ENCODE measurements at places on chromosomes 7 and 10.
A peak's percentile ranks its signal among the peaks of the same experiment; 100 is the strongest.

- no peak for DNase-seq
These were observed 14.7 kb upstream of the ADAM12 start for GRCh38 chr10:126402721-126403695.

- DNase-seq, result peak; percentile 53
These were observed 150.9 kb downstream of the RGS10 start for GRCh38 chr10:119391440-119392251.

DNA sequence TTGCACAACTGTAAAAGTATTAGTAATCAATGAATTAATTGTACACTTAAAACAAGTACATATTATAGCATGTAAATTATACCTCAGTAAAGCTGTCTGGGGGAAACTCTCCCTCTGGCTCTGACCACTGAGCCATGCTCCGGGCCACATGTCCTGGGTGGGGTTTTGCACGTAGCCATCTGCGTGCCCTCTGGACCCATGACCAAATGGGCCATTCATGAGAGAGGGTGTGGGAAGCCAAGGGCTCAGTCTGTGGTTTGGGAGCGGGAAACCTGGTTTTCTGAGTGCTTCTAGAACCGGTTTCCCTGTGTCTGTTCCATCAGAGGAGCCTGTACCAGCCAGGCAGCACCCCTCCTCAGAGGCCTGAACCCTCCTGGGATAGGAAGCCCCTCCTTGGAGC, 143.2 kb downstream of the SH3PXD2A start:
- no peak for DNase-seq

DNA sequence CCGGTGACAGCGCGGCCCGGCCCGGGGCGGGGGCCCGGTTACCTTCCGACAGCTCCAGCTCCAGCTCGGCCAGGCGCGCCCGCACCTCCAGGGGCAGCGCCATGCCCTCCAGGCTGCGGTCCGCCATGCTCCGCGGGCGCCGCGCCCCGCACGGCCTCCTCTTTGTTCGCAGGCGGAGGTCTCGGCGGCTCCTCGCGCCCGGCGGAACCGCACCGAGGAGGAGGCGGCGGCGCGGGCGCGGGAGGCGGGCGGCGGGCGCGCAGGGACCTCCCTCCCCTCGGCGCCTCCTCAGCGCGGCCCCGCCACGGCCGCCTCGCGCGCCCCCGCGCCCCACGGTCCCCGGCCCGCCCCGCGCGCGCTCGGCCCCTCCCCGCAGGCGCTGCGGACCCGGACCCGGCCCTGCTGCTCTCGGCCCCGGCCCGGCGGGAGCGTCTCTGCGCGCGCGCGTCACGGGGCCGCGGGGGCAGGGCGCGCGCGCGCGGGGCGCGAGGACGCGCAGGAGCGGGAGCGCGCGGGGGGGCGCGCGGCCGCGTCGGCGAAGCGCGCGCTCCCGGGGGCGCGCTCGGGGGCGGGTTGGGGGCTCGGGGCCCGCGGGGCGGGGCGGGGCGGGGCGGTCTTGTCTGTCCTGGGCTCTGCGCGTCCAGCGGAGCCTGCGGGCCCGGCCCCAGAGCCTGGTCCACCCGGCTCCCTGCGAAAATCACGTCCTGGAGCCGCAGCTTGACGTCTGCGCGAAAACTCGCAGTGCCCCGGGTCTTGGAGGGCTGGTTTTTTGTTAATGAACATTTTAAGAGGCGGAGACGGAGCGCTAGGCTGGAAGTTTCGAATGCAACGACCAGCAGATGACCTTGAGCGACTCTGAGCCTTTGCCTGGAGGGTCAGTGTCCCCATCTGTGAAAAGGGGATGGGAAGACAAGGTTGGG, at the start of gene DIP2C:
TSS of gene DIP2C (minus strand) at position 217 of the 920 bp plus-strand sequence. CDS start at position 127, 90 bp downstream.
- no peak for DNase-seq

DNA sequence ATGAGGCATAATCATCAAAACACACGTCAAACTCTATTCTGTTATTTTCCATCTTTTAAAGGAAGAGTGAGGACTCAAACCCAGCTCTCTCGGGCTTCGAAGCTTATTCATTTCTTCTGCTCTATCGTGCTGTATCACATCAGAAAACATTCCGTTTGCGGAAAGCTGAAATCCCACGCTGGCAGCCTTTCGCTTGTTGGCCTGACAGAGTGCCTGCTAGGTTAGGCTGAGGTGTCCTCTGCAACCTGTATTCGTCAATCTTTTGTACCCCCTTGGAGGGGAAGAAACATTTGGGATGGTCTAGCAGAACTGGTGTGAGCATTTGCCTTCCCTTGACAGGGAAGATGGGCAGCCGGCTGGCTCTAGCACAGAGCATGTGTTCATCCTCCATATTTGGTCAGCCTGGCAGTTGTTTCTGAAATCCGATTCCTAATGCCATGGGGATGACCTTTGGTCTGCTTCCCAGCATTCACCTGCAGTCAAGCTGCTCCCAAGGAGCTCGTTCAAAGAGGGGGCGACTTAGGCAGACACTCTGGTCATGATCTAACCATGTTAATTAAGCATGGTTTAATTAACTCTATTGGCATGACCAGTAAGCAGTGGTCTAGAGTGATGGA, 55.2 kb downstream of the TACC2 start:
- DNase-seq, result peak; percentile 70

GRCh38 chr7:16080131-16080530, 341.2 kb downstream of the CRPPA start:
- no peak for DNase-seq
